ENCODE measurements at places on chromosomes 7 and 10.

GRCh38 chr10:131269776-131270460 is 41.6 kb downstream of the TCERG1L start:
- DNase-seq = no peak

- no peak for DNase-seq
These were observed 50.6 kb downstream of the PRTFDC1 start for GRCh38 chr10:24901686-24902399.

GRCh38 chr10:67722113-67722512 is 26.1 kb upstream of the CTNNA3 start:
- no peak for DNase-seq

GRCh38 chr7:129225206-129225930 is 538 bp downstream of the AHCYL2 start:
- DNase-seq = peak; percentile 12

- DNase-seq = no peak
These were observed 95.3 kb upstream of the MACROH2A2 start for GRCh38 chr10:69957241-69957885.

DNA sequence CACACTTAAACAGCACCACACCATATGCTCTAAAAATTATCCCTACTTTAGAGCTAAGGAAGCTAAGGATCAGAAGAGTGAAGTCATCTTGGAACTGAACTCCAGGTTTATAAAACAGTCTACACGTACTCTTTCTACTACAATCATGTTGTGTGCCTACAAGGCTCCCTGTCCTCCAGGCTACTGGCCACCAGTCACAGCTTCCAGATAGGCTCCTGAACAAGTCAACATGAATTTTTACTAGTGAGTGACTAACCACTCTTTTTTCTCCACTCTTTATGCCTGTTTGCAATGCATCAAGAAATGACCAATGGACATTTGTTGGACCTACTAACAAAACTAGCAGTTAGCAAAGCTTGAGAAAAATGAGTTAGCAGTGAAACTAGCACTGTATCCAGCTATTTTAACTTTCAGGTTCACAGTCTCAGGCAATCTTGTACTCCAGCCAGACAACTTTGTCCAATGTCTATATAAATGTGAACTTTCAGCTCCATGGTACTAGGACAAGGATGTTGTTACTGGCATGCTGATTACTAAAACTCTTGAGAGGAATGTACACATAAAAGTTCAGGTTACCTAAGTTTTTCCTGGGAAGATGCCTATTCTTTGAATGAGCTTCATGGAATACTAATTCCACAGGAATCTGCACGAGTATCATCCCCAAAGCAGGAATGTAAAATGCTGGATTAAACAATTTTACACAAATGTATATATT is 180.0 kb downstream of the BTAF1 start:
- DNase-seq = no peak

DNA sequence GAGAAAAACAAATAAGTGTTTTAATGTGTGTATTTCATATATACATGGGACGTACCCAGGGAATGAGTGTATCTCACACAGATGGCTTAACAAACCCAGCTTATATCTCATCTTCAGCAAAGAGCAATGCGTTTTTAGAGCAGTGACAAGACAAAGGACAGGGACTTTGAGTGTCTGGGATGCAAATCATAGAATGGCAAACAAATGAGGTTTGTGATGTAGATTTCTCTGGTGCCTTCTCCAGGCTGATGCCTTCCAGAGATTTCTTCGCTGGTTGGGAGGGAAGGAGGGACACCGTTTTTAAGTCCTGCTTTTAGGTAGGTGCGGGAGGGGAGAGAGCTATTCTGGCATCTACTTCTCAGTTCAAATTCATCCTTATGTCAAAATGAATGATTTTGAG is 16.6 kb downstream of the LANCL2 start:
- DNase-seq = no peak

DNA sequence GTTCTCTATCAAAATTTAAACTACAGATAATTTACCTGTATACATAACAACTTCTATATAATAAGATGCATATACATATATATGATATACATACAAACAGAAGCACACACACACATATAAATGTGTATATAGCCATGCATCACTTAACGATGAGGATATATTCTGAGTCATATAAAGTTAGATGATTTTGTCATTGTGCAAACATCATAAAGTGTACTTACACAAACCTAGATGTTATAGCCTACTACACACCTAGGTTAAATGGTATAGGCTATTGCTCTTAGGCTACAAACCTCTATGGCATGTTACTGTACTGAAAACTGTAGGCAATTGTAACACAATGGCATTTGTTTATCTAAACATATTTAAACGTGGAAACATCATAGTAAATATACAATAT is 937.6 kb upstream of the KCND2 start:
- no peak for DNase-seq

DNA sequence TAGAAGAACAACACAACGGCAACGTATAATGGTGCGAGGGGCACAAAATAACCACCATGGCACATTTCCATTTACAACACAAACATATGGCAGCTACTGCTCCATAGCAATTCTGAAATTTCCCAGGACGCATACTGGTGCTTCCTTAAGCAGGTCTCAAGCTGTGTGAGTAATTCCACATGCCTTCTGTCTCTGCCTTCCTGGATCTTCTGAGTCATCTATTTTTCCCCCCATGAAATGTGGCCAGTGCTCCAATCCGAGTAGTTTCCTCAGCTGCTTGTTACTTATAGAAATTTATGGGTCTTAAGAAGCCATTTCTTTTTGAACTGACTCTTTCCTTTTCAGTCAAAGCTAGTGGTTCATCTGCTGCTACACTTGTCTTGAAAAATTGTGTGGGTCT is 256.6 kb upstream of the KLF6 start:
- DNase-seq = no peak

GRCh38 chr10:59634102-59634501 is 75.5 kb downstream of the SLC16A9 start:
- DNase-seq = no peak

DNA sequence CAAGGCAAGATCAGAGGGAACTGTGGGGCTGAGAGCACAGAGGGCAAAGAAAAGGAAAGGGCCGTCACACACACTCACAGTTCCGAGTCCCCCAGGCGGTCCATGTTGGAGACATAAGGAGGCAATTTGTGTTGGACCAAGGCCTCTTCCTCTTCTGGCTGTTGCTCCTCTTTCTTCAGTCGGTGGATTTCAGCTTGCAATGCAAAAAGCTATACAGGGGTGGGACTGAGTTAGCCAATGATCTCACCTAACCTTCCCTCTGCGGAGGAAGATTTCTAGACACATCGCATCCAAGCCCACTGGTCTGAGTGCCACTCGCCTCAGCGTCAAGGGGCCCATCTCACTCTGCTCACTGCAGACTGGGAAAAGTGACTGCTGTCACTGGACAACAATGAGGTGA is 5.5 kb downstream of the WDR91 start:
- no peak for DNase-seq

GRCh38 chr10:62456611-62457101 is 82.5 kb downstream of the ZNF365 start:
- no peak for DNase-seq

DNA sequence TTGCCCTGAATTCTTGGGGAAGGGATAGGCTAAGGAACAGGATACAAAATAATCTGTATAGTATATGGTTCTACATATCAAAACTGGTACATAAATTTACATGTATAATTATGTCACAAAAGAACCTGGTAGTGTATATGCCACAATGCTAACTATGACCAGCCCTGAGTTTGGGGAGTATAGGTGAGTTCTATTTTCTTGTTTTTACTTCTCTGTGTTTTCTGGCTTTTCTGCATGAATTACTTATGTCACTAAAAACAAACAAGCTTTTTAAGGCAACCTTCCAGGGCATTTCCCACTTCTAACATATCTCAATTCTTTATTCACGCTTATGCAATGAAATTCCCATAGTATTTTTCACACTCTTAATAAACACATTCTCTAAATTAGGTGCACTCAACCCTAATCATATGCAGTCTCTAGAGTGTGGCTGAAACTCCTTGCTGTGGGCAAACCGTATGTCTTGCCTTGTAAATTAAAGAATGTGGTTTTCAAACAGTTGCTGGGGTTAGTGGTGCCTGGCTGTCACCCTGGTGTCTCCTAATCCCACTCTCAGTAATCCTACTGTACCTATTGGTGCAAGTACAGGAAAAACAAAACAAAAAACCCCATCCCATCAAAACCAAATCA is 14.0 kb upstream of the INSIG1 start:
- DNase-seq = no peak

DNA sequence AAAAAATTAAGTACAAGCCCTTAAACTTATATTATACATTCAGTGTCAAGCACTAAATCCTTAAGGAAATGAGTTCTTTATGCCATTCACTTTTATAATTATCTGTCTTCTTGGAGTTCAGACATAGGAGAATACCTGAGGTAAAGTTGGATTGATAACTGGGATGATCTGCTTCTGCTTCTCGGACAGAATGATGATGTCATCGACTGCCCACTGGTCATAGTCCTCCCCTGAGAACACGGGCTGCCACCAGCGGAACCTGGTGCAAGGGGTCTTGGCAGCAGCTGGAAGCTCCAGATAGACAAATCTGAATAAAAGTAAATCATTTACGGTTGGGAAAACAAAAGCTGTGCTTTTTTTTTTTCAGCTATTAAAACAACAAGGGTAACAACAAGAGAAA is 148.2 kb upstream of the SLC26A5 start:
- DNase-seq = no peak

DNA sequence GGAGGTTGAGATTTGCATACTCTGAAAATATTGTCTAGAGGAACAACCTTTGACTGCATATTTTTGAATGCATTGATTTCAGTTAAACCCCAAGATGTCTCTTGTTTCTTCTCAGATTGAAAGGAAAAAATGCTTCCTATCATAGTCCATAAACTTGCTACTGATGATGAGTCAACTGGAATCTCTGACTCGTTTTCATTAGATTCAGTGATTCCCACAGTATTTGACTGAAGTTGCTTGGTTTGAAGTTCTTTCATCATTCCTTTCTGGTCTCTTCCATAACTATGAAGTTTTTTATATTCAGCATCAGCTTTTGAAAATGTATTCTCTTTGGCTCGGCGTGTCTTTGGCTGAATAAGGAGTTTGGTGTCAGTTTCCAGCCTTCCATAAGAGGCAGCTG is 10.7 kb downstream of the PEX1 start:
- DNase-seq = no peak

DNA sequence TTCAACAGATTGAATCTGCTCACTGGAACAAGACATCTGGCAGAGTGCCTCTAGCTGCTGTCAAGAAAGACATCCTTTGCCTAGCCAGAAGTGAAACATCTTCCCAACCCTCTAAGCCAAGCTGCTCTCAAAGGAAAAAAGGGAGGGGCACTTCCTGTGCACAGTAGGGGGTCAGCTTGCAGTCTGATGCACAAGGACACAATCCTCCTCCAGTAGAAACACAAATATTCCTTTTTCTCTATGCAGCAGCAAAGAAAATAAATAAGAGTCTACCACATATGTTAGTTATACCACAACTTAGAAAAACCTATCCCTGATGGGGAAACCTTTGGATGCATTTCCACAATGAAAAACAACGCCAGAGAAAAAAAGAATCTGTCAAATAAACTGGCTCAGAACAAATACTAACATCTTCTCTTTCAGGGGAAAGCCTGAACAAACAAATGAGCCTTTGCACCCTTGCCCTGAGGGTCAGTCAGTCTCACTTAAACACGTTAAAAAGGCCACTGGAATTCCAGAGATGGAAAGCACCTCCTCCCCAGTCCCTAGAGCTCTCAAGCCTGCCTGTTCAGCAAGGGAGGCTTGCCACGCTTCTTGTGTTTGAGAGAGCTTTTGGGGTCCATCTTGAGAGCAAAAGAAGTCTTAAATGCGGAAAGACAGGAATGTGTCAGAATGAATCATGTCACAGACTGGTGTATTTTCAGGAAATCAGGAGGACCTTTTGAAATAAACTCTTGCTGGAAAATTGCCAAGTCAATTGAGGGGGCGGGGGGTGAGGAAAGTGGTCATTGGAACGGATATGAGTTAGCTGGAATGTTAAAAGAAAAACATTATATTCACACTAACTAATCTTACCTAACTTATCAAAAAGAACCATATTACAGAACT is 7.5 kb downstream of the LAMB1 start:
- no peak for DNase-seq

DNA sequence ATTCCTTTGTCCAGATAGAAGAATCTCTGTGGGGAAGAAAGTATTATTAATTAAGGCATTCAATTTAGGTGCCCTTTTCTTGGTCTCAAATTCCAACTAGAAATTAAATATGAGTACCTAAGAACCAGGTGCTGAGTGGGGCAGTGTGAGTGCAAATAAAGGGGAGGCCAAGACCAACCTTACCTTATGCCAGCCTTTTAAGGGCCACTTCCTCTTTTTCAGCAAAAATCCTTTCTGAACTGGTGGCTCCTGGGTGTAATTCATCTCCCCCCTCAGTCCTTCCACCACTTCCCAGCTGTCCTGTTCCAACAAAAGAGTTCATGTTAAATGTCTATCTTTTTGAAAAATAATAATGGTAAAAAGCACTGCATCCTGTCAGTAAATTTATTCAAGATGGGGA is 108.2 kb downstream of the OSBPL3 start:
- DNase-seq = no peak

GRCh38 chr10:69220507-69220906 is 375 bp downstream of the HKDC1 start:
- no peak for DNase-seq

- no peak for DNase-seq
These were observed 3.7 kb downstream of the VIM start for GRCh38 chr10:17231788-17232187.

GRCh38 chr7:104442481-104442880 is 114.1 kb downstream of the LHFPL3 start:
- DNase-seq = no peak

- peak; percentile 18 for DNase-seq
These were observed 91.2 kb upstream of the PAX2 start for GRCh38 chr10:100653957-100654781.

GRCh38 chr7:109964780-109965179 is 1126.1 kb upstream of the LRRN3 start:
- no peak for DNase-seq

- no peak for DNase-seq
These were observed 136.4 kb upstream of the AOAH start for GRCh38 chr7:36860681-36861080.

- no peak for DNase-seq
These were observed 1.1 kb upstream of the DLG5 start for GRCh38 chr10:77927402-77928246.

- no peak for DNase-seq
These were observed 250.9 kb downstream of the TWIST1 start for GRCh38 chr7:18866359-18867036.

DNA sequence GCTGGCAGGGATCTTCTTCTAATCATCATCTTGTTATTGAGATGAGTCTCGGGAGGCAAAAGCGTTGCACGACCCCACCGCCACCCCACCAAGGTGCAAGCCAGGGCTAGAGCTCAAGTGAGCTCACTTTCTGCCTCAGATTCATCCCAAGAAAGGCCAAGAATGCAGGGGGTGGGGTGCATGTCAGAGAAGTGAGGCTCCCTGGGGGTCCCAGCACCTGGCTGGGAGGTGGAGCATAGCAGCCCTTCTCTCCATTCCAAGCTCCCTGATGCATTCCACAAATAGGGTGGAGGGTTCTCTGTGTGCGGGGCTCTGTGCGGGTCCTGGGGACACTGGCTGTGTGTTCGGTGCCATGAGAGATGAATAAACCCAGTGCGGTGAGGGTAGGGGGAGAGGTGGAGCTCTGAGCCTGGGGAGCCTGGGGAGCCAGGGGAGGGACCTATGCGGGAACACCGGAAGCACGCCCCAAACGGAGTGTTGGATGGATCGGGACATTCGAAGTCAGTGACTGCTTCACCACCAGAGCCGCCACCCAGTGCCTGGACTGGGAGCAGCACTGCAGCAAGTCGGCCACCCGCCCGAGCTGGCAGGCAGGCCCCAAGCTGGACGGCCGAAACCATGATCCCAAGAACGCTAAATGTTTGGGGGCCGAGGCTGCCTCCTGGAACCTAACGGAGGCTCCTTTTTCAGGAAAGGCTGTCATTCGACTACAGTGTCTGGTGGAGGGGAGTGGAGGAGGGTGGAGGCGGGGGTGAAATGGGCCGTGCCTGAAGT is 17.9 kb upstream of the HMX3 start:
- DNase-seq = no peak
